ENCODE measurements at places on chromosomes 12 and 14. TPM values are rescaled to one million over a fixed set of nuclear protein-coding genes. Genes with fewer than 3 reads are reported as not detected.
A peak's percentile ranks its signal among the peaks of the same experiment; 100 is the strongest.

DNA sequence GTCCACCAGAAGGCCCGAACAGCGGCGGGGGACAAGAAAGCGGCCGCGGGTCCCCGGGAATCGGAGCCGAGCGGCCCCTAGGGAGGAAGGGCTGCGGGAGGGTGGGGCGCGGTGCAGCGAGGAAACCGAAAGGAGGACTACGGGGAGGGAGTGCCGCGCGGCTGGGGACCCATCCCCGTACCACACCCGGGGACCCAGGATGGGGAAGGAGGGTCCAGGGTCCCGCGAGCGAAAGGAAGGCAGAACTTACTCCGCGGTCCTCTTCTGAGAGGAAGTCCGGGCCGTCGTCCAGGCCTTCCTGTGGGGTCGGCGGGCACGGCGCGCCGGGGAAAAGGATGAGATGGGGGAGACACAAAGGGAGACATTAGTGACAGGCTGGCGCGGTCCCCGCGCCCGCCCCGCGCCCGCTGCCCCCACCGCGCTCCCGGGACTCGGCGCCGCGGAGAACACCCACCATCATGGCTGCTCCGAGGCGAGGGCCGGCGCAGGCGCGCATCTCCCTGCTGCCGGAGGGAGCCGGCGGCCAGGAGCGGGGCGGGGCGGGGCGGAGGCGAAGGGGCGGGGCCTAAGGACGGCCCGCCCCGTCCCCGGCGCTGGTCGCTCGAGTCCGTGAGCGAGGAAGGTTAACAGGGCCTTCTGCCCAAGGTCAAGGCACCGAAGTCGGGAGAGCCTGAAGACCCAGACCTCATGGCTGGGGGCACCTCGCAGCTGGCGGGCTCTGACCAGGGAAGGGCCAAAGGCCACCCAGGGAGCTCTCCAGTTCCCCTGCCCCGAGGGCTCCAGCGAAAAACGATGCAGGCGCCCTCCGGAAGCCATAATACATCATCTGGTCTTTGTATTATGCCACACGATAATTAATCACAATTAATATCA lies at the start of gene SNX6:
SNX6 (minus strand) TSS at position 492 of the 873 bp plus-strand sequence; CDS start at position 460, 32 bp downstream.
- peak within 1 kb of the TSS; percentile 90 for H3K27ac ChIP-seq
- no peaks in the 10 kb centered on the region for H3K36me3 ChIP-seq
- H3K4me3 ChIP-seq = peak within 1 kb of the TSS; percentile 85
- peaks cover 27% of the 10 kb centered on the region for H3K4me1 ChIP-seq
- no peaks in the 10 kb centered on the region for H3K27me3 ChIP-seq

- H3K4me3 ChIP-seq = peak overlapping the region; percentile 84
- peak overlapping the region; percentile 99 for H3K27ac ChIP-seq
- peaks cover 38% of the 10 kb centered on the region for H3K4me1 ChIP-seq
- no peaks in the 10 kb centered on the region for H3K36me3 ChIP-seq
- H3K27me3 ChIP-seq = no peaks in the 10 kb centered on the region
These were observed 3.6 kb upstream of the ARID2 start for GRCh38 chr12:45725631-45726602.

GRCh38 chr12:6553051-6553868 lies 2.6 kb downstream of the IFFO1 start:
- peak; percentile 91 for DNase-seq
- H3K36me3 ChIP-seq = peaks cover 25% of the 10 kb centered on the region
- peak overlapping the region; percentile 98 for H3K4me3 ChIP-seq
- H3K4me1 ChIP-seq = no peaks in the 10 kb centered on the region
- H3K27ac ChIP-seq = peak overlapping the region; percentile 95
- H3K27me3 ChIP-seq = no peaks in the 10 kb centered on the region

DNA sequence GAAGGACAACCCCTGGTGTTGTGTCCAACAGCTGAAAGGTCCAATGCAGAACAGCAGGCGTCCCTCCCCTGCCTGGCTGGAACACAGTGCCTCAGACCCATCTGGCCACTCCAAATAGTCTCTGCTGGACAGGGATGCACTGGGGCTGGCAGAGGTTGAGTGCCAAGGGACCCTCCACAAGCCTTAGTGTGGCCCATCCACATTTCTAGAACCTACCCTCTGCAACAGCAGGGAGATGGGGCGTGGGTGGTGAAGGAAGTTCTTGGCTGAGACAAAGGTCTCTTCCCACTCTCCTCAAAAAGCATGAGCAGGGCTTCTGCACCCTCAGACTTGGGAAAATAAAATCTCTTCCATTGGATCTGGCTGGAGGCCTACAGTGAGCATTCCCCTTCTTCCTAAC lies 36.5 kb downstream of the LTBP2 start:
- no peak overlapping the region for H3K4me3 ChIP-seq
- peaks cover 31% of the 10 kb centered on the region for H3K4me1 ChIP-seq
- H3K36me3 ChIP-seq = no peaks in the 10 kb centered on the region
- peak; percentile 40 for DNase-seq
- H3K27me3 ChIP-seq = no peaks in the 10 kb centered on the region

DNA sequence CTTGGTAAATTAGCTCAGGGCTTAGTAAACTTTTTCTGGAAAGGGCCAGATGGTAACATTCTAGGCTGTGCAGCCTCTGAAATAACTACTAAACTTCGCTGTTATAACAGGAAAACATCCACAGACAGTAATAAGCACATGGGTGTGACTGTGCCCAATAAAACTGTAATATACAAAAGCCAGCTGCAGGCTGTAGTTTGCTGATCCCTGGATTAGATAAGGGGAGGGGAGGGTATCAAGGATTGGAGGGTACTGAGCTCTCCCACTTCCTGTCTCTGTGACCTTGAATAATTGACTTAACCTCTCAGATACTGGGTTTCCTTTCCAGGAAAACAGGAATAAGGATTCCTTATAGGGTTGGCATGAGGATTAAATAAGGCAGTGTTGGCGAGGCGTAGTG lies 81.2 kb downstream of the CCDC60 start:
- no peaks in the 10 kb centered on the region for H3K4me1 ChIP-seq
- no peaks in the 10 kb centered on the region for H3K36me3 ChIP-seq
- H3K27me3 ChIP-seq = no peaks in the 10 kb centered on the region
- no peak overlapping the region for H3K27ac ChIP-seq

DNA sequence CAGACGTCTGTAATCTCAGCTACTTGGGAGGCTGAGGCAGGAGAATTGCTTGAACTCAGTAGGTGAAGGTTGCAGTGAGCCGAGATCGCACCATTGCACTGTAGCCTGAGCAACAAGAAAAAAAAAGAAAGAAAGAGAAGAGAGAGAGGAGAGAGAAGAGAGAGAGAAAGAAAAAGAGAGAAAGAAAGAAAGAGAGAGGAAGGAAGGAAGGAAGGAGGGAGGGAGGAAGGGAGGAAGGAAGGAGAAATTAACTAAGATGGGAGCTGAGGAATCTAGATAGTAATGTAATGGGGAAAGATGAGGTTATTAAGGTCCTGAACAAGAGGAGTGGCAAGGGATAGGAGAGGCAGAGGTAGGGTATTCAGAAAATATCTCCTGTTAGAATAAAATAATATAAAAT lies 17.4 kb upstream of the SGPP1 start:
- DNase-seq = no peak
- H3K27ac ChIP-seq = no peak overlapping the region
- no peak overlapping the region for H3K4me3 ChIP-seq
- H3K27me3 ChIP-seq = no peaks in the 10 kb centered on the region
- H3K4me1 ChIP-seq = no peaks in the 10 kb centered on the region
- H3K36me3 ChIP-seq = no peaks in the 10 kb centered on the region

DNA sequence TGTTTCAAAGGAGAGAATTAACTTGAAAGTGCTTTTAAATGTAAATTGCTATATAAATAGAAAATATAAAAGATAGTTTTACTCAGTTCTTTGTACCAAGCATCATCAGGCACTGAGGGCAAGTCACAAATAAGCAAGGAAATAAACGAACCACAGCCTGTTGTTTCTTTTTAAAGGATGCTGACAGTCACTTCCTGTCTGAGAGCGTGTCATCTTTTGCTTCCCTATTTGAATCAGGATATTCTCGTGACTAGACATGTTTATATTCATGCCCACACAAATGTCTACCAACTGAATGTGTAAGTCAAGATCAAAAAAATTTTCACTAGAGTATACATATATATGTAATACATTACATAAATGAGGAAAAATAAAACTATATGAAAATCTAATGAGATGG lies 31.4 kb upstream of the SLC2A13 start:
- H3K4me3 ChIP-seq = no peak overlapping the region
- no peak for DNase-seq
- H3K27ac ChIP-seq = no peak overlapping the region
- H3K27me3 ChIP-seq = no peaks in the 10 kb centered on the region
- H3K4me1 ChIP-seq = no peaks in the 10 kb centered on the region

GRCh38 chr12:4024701-4025100 lies 151.5 kb upstream of the PARP11 start:
- no peak for DNase-seq
- H3K27me3 ChIP-seq = no peaks in the 10 kb centered on the region
- no peaks in the 10 kb centered on the region for H3K4me1 ChIP-seq
- H3K36me3 ChIP-seq = no peaks in the 10 kb centered on the region
- H3K4me3 ChIP-seq = no peak overlapping the region

- H3K27me3 ChIP-seq = peaks cover 10% of the 10 kb centered on the region
- DNase-seq = no peak
- no peak overlapping the region for H3K27ac ChIP-seq
- no peaks in the 10 kb centered on the region for H3K36me3 ChIP-seq
- no peak overlapping the region for H3K4me3 ChIP-seq
These were observed 41.6 kb downstream of the LRRC74A start for GRCh38 chr14:76867516-76868453.

DNA sequence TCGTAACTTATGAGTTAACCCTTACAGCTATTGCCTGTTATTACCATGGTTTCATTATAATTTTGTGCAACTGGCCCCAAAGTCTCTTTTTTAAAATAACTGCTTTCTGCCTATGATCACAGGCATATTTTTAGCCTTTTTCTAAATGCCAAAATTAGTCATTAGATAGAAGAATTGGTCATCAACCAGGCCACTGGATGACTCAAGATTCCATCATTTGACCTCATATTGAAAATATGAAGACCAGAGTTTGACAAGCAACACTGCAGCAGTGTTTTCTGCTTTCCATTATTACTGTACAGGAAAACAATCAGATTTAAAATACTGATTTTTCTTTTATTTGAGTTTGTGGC lies 54.7 kb upstream of the OTOGL start:
- peaks cover 20% of the 10 kb centered on the region for H3K4me1 ChIP-seq
- no peaks in the 10 kb centered on the region for H3K36me3 ChIP-seq
- peak overlapping the region; percentile 81 for H3K27ac ChIP-seq
- DNase-seq = no peak
- no peak overlapping the region for H3K4me3 ChIP-seq

- H3K4me3 ChIP-seq = no peak overlapping the region
- H3K27me3 ChIP-seq = no peaks in the 10 kb centered on the region
- no peak overlapping the region for H3K27ac ChIP-seq
- no peak for DNase-seq
These were observed 30.9 kb downstream of the LRTM2 start for GRCh38 chr12:1851151-1851701.

GRCh38 chr12:3311027-3311402 lies 180.0 kb upstream of the PRMT8 start:
- H3K4me1 ChIP-seq = no peaks in the 10 kb centered on the region
- no peak overlapping the region for H3K27ac ChIP-seq
- H3K27me3 ChIP-seq = no peaks in the 10 kb centered on the region
- DNase-seq = no peak
- no peak overlapping the region for H3K4me3 ChIP-seq
- no peaks in the 10 kb centered on the region for H3K36me3 ChIP-seq

DNA sequence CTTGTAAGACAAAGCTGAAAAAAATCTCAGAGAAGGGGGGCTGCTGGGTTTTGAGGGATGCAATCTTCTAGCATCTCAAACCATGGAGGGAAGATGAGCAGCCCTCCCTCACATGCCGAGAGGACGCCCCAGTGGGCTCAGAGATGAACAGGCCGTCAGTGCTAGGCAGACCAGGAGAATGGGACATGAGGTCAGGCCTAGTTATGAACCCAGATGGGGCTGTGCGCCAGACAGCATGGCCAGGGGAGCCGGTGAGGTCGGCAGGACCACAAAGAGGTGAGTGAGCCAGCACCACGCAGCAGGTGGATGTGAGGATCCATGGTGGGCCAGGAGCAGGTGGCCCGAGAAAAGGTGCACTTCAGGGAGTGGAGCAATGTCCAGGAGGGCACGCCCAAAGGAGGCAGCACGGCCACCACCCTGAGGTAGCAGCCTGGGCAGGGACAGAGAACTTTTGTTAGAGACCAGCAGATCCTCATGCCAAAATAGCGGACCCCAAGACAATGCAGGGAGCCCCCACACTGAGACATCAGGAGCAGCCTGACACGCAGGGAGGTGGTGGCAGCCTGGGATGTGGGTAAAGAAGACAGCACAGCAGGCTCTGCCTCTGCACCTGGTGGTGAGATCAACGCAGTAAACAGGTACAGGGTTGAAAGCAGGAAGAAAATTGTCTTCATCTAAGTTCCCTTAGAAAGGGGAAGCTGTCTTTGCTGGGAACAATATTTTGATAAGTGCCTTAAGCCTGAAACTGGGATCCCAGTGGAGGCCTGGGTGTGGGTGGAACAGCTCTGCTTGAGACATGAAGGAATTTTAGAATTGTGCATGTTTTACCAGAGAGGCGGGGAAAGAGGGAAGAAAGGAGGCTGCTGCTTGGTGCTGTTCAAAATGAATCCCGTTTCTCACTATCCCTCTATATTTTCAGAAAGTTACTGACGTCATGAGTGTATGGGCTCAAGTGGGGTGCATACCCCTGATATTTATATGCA lies 17.8 kb upstream of the MCRS1 start:
- no peak overlapping the region for H3K4me3 ChIP-seq
- H3K27ac ChIP-seq = no peak overlapping the region
- no peaks in the 10 kb centered on the region for H3K36me3 ChIP-seq
- DNase-seq = no peak

GRCh38 chr14:102131741-102132140 lies 8.0 kb upstream of the WDR20 start:
- no peak overlapping the region for H3K27ac ChIP-seq
- no peaks in the 10 kb centered on the region for H3K4me1 ChIP-seq
- no peaks in the 10 kb centered on the region for H3K27me3 ChIP-seq
- H3K36me3 ChIP-seq = no peaks in the 10 kb centered on the region
- no peak overlapping the region for H3K4me3 ChIP-seq

Gene WDR89
- total RNA-seq = 6.8 TPM

Gene TPPP2
- total RNA-seq = not detected

Gene SERPINA4
- not detected for total RNA-seq
